ENCODE measurements at places on chromosomes 2 and 18.
A peak's percentile ranks its signal among the peaks of the same experiment; 100 is the strongest.

GRCh38 chr2:88110830-88111229 lies 17.0 kb downstream of the FABP1 start:
- DNase-seq: no peak

GRCh38 chr2:12978066-12978835 lies 261.5 kb downstream of the TRIB2 start:
- DNase-seq: no peak

GRCh38 chr2:197835293-197835692 lies 30.9 kb downstream of the PLCL1 start:
- no peak for DNase-seq

DNA sequence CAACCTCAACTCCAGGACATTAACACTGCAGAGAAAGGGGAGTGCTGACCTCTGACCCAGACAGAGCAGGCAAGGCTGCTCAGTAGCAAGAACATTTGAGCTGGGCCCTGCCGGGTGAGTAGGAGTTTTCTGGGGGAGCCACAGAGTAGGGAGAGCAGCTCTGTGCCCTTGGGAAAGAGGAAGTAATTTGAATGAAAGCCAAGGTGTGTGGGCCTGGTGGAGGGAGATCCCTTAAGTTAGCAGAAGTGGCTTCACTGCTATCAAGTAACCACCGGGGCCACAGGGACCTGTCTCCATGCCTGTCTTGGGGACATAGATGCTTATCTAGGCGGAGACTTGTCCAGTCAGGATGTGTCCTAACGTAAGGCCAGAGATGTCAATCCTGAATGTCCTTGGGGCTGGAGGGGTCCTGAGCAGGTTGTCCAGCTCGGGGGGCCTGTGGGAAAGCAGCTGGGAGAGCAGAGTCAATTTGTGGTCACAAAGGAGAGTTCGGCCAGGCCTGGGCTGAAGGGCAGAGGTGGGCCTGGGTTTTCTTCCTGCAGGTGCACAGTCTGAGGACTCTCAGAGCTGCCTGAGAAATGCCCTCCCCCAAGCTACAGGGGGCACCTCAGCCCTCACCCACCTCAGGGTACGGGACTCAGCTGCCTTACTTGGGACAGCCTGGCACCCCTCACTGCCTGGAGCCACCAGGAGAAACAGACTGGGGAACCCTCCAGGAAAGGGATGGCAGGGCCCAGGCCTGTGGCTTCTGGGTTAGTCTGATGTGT lies 15.0 kb upstream of the OTOF start:
- DNase-seq: no peak

DNA sequence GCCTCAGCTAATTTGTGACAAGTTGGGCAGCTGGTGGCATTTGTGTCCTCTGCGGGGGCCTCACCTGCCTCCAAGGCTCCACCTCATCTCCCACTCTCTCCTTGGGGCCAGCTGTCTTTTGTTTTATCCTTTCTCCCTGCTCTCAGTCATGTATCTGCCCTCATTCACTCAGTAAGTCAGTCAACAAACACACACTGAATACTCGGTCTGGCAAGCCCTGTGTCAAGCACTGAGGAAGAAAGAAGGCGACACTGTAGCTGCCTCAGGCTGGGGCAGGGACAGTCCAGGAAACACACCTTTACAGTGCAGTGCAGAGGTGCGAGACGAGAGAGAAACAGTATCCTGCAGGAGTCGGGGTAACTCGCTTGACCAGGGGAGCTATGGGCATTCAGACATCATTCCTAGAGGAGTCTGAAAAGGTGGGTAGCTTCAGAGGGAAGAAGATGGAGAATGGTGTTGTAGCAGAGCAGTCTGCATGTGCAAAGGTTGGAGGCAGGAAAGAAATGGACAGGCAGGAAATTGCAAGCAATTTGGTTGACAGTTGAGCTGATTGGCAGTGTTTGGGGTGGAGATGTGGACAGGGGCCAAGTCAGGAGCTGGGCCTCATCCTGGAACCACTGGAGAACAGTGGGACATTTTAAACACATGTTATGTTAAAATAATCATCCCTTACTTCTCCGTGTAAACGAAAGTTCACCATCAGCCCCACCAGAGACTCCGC lies 34.9 kb downstream of the SCTR start:
- no peak for DNase-seq

- no peak for DNase-seq
Observed at GRCh38 chr2:119838179-119838578, 78.5 kb downstream of the PTPN4 start.

DNA sequence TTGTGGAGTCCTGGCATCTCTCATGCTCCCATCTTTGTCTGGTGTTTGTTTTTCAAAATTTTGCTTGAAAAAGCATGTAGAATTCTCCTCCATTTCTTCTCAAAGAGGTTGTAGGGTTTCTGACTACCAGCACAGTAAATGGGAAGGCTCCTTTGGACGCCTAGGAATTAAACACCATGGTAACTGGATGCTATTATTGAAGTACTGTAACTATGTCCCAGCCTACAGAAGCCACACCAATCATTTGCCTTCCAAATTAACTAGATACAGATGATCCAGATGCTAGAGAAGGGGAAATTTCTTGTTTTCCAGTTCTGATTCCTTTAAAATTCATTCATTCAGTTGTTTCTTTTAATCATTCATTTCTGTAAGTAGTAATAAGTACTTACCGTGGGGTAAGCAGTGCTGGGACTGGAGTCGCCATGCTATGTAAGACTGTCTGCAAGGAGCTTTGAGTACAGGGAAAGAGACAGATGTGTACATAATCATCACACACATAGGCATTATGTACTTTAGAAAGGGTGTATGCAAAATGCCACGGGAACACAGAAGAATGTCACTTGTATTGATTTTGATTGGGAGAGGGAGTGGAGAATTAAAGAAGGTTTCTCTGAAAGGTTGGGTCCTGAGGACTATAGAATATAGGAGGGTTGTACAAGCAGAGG lies 49.6 kb downstream of the KIF5C start:
- DNase-seq: no peak

GRCh38 chr2:236673126-236673822 lies 103.6 kb downstream of the ACKR3 start:
- no peak for DNase-seq

GRCh38 chr2:150783896-150784295 lies 296.4 kb upstream of the RND3 start:
- DNase-seq: no peak

DNA sequence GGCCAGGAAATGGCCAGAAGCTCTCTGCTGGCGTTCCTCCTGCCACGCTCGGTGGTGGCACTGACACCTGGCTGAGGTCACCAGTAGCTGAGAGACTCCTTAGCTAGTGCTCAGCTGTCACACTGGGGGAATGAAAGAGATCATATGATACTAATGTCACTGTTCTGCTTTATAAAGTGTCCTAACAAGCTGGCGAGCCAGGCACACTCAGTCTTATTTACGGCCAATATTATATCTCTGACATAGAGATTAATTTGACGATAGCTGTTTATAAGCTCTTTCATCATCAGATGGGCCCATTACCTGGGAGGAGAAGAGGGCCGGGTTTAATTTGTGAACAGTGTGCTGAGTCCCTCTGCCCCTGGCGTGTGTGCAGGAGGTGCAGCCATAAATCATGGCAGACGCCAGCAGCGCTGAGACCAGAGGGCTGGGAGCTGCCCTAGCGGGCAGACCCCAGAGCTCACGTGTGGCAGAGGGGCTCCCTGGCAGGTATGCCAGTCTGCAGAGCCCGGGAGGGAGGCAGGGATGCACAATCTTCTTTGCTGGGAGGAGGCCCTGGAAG lies 246.5 kb downstream of the HAUS1 start:
- no peak for DNase-seq

- no peak for DNase-seq
Observed at GRCh38 chr18:74587441-74587840, 10.2 kb upstream of the ZNF407 start.

- peak; percentile 11 for DNase-seq
Observed at GRCh38 chr18:22977847-22978701, 44.9 kb downstream of the RBBP8 start.

- no peak for DNase-seq
Observed at GRCh38 chr2:50858156-50858555, 173.8 kb downstream of the NRXN1 start.

- no peak for DNase-seq
Observed at GRCh38 chr18:10793730-10794370, 268.0 kb downstream of the NAPG start.

- no peak for DNase-seq
Observed at GRCh38 chr18:48987821-48988220, 37.1 kb upstream of the SMAD7 start.

- DNase-seq: no peak
Observed at GRCh38 chr2:211931314-211931713, 607.3 kb downstream of the ERBB4 start.

GRCh38 chr2:694174-694573 lies 17.0 kb upstream of the TMEM18 start:
- no peak for DNase-seq

DNA sequence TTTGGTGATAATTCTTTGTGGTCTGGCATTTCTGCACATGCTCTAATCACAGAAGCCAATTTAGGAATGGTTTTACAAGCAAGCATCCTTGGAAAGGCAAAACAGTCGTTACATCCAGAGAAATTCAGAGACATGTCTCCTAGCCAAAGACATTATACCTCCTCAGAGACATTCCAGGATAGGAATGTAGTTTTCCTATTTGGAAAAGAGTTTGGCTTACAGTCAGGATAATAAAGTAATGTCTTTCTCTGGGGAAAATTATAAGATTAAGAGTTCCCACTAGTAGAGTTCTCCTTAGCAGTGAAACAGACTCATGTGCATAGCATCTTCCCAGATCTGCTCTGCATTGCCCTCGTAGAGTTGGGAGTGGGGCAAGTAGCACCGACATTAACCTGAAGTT lies 753.6 kb upstream of the TMEFF2 start:
- no peak for DNase-seq

- DNase-seq: no peak
Observed at GRCh38 chr2:223536546-223536945, 65.6 kb downstream of the SCG2 start.

DNA sequence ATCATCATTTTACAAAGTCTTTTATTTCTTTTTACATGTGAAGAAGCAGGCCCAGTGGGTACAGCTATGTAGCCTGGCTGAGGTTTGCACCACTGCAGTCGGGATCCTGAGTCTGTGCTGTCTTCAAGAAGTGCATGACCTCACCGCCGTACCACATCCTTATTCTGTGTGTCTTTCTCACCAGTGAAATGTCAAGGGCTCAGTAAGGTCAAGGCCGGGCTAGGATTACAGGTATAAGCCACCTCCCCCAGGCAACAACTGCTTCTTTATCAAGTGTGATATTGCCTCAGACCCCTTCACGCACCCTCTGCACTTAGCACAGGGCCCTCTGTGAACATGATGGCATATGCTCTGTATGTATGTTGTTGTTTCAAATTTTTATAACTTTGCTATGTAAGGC lies 76.7 kb downstream of the PIEZO2 start:
- no peak for DNase-seq

DNA sequence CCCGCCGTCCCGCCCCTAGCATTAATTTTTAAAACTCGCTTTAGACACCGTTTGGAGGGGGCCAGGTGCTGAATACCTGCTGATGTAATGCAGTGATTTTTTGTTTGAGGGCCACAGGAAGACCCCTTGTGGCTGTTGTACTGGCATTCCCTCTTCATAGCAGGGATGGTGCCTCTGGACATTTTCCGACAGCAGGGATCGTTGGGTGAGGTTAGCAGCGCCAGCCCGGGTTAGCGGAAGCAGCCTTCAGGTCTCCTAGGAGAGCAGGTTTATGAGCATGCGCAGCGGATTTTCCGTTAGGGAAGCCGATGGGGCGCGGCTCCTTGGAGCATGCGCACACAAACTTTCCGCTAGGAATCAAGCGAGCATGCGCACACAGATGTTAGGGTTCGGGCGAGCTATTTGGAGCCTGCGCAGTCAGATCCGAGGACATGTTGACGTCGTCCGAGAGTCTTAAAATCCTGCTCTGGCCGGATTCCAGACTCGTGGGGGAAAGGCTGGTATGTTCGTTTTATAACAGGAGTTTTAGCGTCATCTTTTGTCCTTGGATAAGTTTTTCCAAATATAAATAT lies 17.2 kb upstream of the C2orf74 start:
- peak; percentile 92 for DNase-seq

GRCh38 chr18:80033181-80034067 lies 810 bp upstream of the RBFA start:
- DNase-seq: no peak

DNA sequence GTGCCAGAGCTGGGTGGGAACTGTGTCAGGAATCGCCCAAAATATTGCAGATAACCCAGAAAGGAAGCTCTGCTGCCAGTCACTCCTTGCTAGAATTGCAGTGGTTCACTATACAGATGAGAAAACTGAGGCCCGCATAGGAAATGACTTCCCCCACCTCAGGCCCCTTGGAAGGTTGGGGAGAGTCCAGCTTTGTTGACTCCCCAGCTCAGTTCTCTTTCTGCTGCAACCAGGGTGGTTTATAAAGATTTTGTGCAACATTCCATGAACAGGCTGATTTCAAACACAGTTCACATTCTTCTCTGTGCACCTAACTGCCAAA lies 11.3 kb downstream of the SPR start:
- DNase-seq: no peak

- peak; percentile 32 for DNase-seq
Observed at GRCh38 chr2:157596992-157597681, 31.5 kb downstream of the ACVR1C start.

- DNase-seq: peak; percentile 55
Observed at GRCh38 chr2:223797811-223798721, 39.3 kb downstream of the AP1S3 start.

DNA sequence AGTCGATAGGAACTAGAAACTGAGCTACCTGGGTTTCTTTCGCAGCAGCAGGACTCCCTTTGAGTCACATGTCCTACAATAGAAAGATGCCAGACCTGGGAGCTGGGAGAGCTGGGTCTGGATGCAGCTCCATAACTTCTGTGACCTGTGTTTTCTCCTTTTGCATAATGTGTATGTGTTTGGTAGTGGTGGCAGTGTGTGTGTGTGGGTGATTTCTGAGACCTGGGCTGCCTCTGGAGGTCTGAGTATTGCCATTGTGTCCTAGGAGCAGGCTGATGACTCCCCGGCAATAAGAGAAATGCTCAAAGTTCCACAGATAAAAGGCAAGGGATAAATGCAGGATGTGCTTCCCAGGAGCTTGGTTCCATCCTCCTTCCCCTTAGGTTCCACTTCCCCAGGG lies 6.4 kb downstream of the WNT10A start:
- no peak for DNase-seq

- DNase-seq: no peak
Observed at GRCh38 chr18:32405588-32405987, 65.1 kb downstream of the GAREM1 start.

- DNase-seq: no peak
Observed at GRCh38 chr2:239240414-239240881, 160.4 kb downstream of the HDAC4 start.

DNA sequence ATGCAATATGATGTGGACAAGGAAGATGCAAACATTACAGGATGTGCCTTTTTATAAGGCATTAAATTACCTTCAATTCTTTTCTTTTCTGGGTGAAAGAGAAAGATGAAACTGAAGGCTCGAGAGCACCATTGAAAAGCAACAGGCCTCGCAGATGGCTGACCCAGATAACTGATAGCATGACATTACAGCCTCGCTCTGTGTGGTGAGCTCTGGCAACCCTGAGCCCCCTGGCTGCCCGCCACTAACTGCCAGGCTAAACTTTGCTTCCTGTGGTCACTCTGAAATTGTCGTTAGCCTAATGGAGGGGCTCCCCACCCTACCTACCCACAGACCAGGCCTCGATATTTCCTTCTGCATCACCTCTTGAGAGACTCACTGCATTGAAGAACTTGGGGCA lies 516.8 kb upstream of the FANCL start:
- no peak for DNase-seq

All from GM06990 (cell line).